ENCODE measurements at places on chromosomes 7 and 10.

GRCh38 chr7:117347962-117348672, 25.3 kb upstream of the WNT2 start:
- DNase-seq: no peak

- DNase-seq: no peak
Measured at GRCh38 chr7:147406521-147407135, 1183.9 kb upstream of the C7orf33 start.

DNA sequence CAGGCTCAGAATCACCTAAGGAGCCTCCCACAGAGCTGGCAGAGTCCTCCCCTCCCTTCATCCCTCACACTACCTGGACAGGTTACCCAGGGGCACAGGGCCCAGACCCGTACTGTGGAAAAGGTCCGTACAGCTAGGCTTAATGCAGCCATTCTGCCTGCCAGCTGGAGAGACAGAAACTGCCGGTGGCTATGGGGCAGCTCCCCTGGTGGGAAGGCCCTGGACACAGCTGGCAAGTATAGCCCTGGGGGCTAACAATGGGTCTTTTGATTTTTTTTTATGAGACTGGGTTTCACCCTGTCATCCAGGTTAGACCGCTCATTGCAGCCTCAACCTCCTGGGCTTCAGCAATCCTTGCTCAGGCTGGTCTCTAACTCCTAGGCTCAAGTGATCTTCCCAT, 68.3 kb downstream of the GNA12 start:
- DNase-seq: no peak

GRCh38 chr10:4003348-4003973, 218.5 kb upstream of the KLF6 start:
- no peak for DNase-seq

GRCh38 chr7:151378496-151379192, 31.2 kb downstream of the WDR86 start:
- no peak for DNase-seq

DNA sequence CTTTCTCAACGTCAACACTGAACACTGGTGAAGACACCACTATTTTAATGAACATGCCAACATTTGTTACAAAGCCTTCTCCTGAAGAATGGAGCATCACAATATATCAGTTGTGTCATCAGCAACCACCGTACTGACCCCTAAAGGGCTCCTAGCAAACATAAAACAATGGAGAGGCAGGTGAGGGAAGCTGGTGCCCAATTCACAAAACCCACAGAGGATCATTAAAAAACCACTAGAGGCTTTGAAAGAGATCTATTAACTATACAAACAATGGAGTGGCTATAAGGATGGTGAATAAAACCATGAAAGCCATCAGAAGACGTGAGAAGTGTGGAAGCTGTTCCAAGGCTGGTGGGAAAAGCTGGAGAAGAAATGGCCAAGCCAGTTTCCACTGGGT, 150.8 kb downstream of the FAM107B start:
- DNase-seq: no peak

GRCh38 chr7:115662120-115662519, 368.4 kb downstream of the TFEC start:
- no peak for DNase-seq

DNA sequence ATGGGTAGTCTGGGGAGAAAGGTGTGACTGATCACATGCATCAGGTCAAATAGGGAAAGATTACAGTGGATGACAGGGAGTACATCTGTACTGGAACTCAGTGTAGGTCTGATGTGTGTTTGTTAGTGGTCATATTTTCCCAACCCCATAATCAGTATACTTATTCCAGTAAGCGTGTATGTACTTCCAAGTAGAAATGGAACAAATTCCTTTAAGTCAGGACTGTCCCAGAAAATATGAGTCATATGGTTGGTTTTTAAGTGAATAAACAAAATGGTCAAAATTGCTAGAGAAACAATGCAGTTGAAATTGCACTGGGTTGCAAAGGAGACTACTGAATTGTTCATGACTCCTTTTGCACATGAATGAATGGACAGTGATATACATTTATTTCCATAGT, 118.8 kb upstream of the MYO3A start:
- no peak for DNase-seq

DNA sequence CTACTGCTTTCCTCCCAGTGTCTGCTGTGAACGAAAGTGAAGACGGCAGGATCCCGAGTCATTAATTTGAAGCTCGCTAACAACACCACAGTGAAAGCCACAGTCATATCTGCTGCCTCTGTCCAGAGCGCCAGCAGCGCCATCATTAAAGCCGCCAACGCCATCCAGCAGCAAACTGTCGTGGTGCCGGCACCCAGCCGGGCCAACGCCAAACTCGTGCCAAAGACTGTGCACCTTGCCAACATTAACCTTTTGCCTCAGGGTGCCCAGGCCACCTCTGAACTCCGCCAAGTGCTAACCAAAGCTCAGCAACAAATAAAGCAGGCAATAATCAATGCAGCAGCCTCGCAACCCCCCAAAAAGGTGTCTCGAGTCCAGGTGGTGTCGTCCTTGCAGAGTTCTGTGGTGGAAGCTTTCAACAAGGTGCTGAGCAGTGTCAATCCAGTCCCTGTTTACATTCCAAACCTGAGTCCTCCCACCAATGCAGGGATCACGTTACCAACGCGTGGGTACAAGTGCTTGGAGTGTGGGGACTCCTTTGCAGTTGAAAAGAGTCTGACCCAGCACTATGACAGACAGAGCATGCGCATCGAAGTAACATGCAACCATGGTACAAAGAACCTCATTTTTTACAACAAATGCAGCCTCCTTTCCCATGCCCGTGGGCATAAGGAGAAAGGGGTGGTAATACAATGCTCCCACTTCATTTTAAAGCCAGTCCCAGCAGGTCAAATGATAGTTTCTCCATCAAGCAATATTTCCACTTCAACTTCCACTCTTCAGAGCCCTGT, 94.8 kb upstream of the KCNMA1 start:
- DNase-seq: no peak

DNA sequence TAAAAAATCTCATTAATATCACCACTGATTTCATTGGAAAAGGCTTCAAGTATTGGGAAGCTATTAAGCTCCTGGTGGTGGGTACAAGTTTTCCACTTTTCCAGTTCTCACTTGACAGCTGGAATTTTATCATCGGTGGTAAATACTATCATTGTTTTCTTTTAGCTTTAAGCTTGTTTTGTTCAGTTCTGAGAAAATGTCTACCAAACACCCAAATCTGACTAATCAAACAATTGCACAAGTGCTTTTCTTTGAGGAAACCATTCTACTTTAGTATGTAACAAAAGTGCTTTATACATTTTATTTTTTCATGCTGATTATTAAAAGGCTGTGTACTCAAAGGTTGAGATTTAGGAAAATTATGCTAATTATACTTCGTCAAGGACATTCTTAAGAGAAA, 7.9 kb downstream of the PRPF18 start:
- DNase-seq: no peak

DNA sequence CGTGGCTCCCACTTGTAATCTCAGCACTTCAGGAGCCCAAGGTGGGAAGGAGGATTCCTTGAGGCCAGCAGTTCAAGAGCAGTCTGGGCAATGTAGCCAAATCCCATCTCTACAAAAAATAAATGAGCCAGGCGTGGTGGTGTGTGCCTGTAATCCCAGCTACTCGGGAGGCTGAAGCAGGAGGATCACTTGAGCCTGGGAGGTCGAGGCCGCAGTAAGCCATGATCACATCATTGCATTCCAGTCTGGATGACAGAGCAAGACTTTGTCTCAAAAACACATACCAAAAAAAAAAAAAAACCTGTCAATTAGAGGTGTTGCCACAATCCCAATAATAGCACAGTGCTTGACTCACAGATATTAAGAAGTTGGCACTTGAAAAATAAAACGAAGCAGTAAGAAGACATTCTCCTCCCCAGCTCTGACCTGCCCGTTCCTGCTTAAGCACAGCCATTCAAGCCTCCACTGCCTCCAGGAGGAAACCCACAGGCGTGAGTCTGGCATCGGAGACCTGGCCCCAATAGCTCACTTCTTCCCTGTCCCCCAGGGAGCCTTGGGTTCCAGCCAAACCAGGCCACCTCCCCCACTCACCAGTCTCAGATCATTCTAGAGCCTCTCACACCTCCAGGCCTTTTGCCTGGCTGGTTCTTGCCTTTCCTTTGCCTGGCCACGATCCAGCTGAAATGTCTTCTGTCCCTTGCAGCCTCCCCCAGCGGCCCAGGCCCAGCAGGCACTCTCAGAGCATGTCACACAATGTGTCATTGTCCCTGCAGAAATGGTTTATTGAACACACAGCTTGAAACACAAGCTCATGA, 45.3 kb upstream of the GTF2I start:
- DNase-seq: no peak

GRCh38 chr7:100154651-100155491, 3.7 kb downstream of the TRAPPC14 start:
- DNase-seq: no peak

GRCh38 chr10:44914891-44915290, 3.8 kb downstream of the TMEM72 start:
- no peak for DNase-seq

GRCh38 chr7:142881586-142882337, 3.8 kb downstream of the TRPV6 start:
- DNase-seq: no peak

DNA sequence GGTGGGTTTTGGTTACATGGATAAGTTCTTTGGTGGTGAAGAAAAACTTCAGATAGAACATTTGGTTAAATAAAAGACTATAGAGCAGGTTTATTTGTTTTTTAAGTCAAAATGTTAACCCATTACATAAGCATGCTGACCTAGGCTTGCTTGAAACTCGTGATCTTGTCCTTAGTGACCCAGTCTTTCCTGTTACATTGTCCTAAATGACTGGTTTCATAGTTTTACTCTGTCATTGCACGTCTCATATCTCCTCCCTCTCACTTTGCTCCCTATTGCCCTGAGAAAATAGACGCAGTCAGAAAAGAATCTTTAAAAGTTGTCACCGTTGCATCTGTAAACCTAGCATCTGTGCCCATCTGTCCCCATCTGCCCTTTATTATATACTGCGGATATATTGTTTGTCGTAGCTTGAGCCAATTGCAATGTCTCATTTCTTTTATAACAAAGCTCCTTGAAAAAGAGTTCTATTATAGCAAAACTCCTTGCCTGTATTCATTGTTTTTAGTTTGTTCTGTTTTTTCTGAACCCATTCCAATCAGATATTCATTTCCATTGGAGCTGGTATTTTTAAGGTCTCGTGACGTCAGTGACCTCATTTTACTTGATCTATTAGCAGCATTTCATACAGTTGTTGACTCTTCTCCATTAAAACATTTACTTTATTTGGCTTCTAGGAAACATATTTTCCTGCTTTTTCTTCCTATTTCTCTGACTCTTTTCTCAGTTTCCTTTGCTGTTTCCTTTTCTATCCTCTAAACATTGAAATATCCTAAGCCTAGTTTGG, 57.3 kb downstream of the HELLS start:
- DNase-seq: no peak

DNA sequence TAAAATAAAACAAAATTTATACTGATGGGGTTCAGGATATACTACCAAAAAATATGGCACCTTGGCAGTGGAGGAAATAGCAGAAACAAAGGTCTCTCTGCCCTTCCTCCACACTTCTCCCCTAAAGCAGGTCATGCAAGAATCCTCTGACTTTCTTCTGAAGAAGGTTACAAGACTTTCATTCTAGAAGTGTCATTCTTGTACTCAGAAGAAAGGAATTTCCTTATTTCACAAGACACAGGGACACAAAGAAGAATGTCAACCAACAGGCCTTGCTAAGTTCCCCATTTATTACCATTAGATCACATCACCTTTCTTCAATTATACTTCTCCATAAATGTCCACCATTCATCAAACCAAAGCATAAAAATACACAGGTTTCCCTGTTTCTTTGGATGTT, 470.2 kb downstream of the PAXIP1 start:
- no peak for DNase-seq

GRCh38 chr10:103795634-103796270, 59.6 kb downstream of the SH3PXD2A start:
- no peak for DNase-seq

- no peak for DNase-seq
Measured at GRCh38 chr10:30866896-30867295, 164.8 kb downstream of the ZNF438 start.

DNA sequence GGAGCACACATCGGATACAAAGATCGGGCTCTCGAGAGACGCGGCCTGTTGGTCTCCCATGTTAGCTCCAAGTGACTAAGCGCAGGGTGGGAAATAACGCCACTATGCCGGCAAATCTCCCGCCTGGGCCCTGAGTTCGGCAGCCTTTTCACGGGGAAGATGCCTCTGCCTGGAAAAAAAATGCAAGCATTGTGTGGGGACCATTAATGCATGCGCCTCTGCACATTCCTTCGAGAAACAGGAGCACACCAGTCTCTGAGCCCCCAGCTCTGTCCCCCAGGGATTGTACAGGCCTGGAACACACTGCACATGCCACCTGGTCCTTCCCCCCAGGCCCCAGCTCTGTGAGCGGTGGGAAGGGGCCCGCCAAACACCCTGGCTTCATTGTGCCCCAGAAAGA, 44.1 kb downstream of the FBXW4 start:
- no peak for DNase-seq

DNA sequence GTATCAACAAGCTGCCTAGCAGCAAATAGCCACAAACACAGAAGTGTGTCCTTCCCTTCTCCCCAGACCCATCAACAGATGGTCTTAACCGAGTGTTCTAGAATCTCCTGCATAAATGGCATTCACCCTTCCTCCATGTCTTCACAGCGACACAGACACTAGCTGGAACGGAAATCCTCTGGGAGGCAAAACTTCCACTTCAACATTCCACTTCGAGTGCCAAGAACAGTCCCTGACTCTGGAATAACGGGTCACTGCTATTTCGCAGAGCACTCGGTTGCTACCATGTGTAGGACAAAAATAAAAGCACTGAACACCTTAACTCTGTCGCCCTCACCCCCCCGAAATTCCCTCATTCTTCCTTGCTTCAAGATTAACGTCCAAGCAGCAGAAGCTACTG, 65.1 kb downstream of the SFMBT2 start:
- DNase-seq: no peak

DNA sequence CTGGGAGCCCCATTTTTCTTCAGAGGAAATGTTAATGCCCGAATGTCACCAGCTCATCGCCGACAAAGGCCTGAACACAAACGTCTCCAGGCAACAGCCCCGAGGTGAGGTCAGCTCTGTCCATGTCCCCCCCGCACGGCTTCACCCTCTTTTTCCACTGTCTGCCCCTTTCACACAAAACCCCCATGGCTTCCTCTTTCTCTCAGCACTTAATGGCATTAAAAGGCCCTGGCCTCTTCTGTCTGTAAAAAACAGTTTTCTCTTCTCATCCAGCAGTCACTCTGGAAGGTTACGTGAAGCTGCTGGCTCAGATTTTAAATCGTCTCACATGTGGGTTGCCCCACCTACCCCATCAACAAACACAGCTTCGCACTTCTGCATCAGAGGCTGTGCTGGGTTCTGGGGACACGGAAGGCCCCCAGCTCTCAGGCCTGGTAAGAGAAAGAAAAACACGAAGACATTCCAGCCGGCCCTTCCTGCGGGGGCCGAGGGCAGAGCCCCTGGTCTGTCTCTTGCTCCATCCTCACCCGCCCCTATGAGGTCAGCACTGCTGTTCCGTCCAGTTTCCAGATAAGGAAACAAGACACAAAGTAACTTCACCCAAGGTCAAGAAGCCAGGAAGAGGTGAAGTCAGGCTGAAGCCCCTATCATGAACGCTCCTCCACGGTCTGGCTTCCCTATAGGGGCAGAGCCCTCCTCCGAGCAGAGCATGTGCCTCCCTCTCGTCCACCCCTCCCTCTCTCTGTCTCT, 91.1 kb upstream of the PDGFA start:
- no peak for DNase-seq

Data from frontal cortex (tissue), 4 donors.